Fibroblast of the aortic adventitia (primary cell): ENCODE measurements at places on chromosomes 6 and 20. TPM values are rescaled to one million over a fixed set of nuclear protein-coding genes. Genes with fewer than 3 reads are reported as not detected.

The RIPPLY2 gene
- not detected in 2 replicates for total RNA-seq

The MPIG6B gene
- total RNA-seq: not detected in 2 replicates

The RAET1G gene
- total RNA-seq: 0.82 and 4.6 TPM in 2 replicates

The SLC22A2 gene
- total RNA-seq: not detected in 2 replicates

The KAT14 gene
- total RNA-seq: 18.2 and 30.7 TPM in 2 replicates

The CCN2 gene
- 15.9 and 118 TPM in 2 replicates for total RNA-seq

The EYA2 gene
- total RNA-seq: 0.57 and 1.6 TPM in 2 replicates

The PRRT1 gene
- 0.41 and 0.54 TPM in 2 replicates for total RNA-seq

The PLN gene
- total RNA-seq: 0.27 and 0.98 TPM in 2 replicates
